ENCODE measurements at places on chromosomes 7 and 10. TPM values are rescaled to one million over a fixed set of nuclear protein-coding genes. Genes with fewer than 3 reads are reported as not detected.

AZGP1 gene
- not detected for total RNA-seq

SLC18A3 gene
- not detected for total RNA-seq

MTG1 gene
- total RNA-seq, result 111 TPM

SEMA3D gene
- total RNA-seq, result 0.84 TPM

NOS3 gene
- total RNA-seq, result 1.1 TPM

ATOH7 gene
- total RNA-seq, result 0.54 TPM

CNNM1 gene
- total RNA-seq, result not detected

GJD4 gene
- not detected for total RNA-seq

SLC29A4 gene
- total RNA-seq, result 34.6 TPM

CXCL12 gene
- total RNA-seq, result 0.27 TPM

SDHAF3 gene
- 16.8 TPM for total RNA-seq

TSPAN33 gene
- 4.5 TPM for total RNA-seq

GPER1 gene
- not detected for total RNA-seq

MALSU1 gene
- total RNA-seq, result 95.5 TPM

PIK3CG gene
- total RNA-seq, result not detected

ACSM6 gene
- not detected for total RNA-seq

DCLRE1A gene
- 13.5 TPM for total RNA-seq

CADPS2 gene
- total RNA-seq, result 3.6 TPM

UNCX gene
- not detected for total RNA-seq

HYCC1 gene
- 43.4 TPM for total RNA-seq

OPN4 gene
- total RNA-seq, result not detected
